ENCODE measurements at places on chromosomes 5 and 9.

DNA sequence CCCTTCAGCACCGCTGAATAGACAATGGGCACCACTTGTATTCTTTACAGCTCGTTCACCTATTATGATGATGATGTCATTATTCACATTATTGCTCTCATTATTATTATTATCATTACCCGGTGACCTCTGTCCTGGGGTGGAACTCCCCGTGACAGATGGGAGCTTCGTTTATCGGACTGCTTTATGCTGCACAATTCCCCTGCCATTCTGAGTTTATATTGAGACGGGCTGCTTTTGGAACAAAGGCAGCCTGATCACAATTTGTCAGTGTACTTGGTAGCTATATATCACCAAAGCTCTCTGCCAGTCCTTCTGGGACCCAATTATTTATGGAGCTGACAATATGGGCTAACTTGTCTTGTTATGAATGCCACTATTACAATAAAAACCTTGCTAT, 1145.6 kb upstream of the WWC1 start:
- DNase-seq = no peak

DNA sequence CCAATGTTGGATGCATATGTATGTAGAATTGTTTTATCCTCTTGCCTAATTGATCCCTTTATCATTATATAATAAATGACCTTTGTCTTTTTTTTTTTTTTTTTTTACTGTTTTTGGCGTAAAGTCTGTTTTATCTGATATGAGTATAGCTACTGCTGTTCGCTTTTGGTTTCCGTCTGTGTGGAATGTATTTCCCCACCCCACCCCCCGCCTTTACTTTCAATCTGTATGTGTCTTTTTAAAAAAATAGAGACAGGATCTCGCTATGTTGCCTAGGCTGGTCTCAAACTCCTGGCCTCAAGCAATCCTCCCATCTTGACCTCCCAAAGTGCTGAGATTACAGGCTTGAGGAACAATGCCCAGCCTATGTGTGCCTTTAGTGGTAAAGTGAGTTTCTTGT, 11.3 kb downstream of the AHRR start:
- no peak for DNase-seq

DNA sequence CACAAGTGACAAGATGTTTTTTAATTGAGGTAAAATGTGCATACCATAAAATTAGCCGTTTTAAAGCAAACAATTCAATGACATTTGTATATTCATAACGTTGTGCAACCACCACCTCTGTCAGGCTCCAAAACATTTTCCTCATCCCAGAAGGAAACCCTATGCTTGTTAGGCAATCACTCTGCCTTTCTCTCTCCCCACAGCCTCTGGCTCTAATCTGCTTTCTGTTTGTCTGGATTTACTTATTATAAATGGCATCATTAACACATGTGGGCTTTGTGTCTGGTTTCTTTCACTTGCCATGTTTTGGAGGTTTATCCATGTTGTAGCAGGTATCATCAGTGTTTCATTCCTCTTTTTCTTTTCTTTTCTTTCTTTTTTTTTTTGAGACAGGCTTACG, 1.4 kb upstream of the N4BP3 start:
- DNase-seq = no peak

DNA sequence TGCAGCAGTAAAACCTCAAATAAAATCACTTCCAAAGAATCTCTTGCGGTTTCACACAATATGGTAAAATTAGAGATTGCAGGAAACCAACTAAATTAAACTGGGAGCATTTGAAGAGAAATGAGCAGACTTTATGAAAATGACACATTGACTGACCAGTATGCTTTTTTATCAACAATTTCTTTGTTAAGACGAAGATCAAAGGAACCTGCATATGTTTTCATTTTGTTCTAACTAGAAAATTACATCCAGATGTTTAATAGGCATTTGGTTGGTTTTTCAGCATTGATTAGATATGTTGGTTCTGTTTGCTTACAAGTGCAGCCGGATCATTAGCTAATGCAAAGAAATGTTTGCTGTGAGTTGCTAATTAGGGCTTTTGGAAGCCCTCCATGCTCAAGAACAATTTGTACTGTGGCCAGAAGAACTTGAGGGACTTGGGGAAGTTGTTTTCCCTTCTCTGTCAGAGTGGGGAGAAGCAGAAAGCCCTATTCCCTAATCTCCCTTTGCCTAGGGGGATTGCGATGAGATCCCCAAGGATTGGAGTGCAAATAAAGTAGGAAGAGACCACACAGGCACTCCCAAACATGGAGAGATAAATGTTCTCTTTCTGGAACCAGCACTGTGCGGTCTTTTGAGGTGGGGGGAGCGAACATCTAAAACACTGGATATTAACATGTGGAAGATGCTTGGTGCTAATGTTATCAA, 4.5 kb upstream of the TLE1 start:
- DNase-seq = no peak

DNA sequence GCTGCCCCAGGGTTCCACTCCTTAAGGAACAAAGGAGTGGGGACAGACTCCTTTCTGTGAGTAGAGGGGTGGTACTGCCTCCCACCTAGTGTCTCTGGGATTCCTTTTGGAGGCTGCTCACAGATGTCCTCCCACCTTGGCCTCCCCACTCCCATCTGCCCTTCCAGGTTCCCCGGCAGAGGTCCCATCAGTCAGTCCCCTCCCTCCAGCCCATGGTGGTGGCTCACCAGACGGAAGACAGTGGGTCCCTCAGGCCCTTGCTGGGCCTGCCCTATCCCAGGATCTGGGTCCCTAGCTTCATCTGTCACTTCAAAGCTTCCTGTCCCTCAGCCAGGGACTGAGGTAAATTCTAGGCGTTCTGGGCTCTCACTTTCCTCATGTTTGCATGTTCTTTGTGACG, 35.6 kb upstream of the NEK6 start:
- no peak for DNase-seq

- DNase-seq = no peak
Measured at GRCh38 chr9:34321451-34321850, 7.6 kb downstream of the KIF24 start.

- DNase-seq = no peak
Measured at GRCh38 chr9:124284237-124284831, 26.6 kb downstream of the NEK6 start.

- DNase-seq = no peak
Measured at GRCh38 chr5:160641405-160641804, 210.6 kb downstream of the ATP10B start.

DNA sequence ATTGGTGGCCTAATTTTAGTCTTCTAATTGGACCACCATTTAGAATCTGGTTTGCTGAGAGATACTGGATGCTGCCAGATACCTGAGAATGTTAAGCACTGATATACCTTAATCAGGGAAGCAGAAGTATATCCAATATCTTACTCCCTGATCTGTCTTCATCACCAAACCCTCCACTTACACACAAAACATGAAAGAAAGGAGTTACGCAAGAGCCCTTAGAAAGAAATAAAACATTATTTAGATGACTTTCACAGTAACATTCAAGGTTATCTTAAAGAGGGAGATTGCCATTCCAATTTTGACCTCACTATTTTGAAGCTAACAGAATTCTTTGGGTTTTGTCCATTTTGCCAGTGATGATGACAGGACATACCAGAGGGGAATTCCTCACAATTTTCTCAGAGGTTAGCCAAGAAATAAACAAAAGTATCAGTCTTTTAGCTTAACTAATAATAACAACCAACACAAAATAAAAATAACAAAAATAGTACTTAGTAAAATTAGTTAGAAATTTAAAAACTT, 496.1 kb downstream of the NFIB start:
- DNase-seq = no peak

GRCh38 chr9:135087899-135088347, 455 bp downstream of the OLFM1 start:
- DNase-seq = no peak

- DNase-seq = no peak
Measured at GRCh38 chr9:11199335-11199734, 586.5 kb upstream of the PTPRD start.

DNA sequence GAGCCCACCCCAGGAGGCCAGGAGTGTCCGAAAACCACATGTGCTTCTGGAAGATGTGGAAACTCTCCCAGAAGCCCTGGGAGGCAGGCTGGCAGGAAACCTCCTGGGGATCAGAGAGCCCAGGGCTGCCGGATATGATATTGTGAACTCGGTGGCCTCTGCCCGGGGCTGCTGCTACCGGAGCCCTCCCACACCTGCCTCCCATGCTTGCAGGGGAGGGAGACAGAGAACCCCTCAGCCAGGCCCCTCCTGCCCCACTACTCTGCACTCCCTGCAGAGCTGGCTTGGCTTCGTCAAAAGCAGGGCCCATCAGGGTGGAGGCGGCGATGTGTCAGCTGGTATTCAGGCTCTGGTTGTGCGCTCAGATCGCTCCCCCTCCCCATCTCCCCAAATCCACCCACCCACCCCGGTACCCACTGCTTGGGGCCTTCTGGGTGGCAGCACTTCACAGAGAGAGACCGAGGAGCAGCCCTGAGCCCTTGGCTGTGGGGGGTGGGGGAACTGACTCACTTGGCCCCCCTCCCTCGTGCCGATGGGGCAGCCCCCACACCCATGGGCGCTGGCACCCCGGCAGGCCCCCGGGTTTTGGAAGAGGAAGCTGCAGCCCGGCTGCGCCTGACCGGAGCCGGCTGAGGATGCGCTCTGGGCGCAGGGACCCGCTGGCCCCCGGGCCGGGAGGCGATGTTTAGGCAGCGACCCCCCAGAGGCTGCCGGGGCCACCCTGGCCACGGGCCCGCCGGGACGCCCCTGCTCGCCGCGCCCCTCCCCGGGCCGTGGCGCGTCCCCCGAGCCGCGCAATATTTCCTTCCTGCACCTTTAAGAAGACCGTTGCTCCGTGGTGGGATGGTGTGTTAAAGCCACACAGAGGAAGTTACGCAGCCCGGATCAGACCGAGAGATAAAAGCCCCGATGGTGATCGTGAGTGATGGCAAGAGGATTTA, 786 bp upstream of the NTNG2 start:
- peak; percentile 30 for DNase-seq

DNA sequence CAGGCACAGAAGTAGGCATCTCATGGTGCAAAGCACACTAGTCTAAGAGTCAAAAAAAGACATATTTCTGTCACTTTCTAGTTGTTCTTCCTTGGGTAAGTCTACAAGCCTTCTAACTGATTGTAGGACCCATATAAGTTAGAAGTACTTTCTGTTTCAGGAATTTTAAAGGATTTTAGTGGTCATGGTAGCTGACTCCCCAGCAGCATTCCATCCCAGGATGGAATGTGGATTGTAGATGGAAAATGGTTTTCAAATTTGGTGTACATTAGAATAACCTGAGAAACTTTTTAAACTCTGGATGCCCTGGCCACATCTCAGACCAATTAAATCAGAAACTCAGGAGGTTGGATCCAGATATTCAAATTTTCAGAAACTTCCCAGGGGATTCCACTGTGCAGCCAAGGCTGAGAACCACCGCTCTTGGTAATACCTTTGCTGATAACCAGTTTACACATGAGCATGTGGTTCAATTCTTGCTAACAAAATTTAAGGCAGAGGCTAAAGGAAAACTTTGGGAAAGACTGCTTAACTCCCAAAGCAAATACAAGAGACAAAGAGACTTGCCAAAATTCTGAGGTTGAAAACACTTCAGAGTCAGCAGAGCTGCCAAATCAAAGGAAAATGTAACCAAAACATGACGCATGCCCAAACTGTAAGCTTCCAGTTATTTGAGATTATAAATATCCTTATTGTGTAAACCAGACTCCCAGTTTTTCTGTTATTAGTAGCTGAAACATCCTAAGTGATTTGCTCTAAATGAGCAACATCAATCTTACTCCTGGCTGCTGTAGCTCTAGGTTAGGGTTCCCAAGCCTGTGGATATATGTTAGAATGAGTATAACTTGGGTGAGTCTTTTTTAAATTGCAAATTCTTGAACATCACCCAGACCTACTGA, 145.4 kb upstream of the MTAP start:
- DNase-seq = no peak

- no peak for DNase-seq
Measured at GRCh38 chr5:172679628-172680212, 38.7 kb downstream of the NEURL1B start.

- DNase-seq = no peak
Measured at GRCh38 chr5:80864706-80865435, 95.3 kb upstream of the RASGRF2 start.

DNA sequence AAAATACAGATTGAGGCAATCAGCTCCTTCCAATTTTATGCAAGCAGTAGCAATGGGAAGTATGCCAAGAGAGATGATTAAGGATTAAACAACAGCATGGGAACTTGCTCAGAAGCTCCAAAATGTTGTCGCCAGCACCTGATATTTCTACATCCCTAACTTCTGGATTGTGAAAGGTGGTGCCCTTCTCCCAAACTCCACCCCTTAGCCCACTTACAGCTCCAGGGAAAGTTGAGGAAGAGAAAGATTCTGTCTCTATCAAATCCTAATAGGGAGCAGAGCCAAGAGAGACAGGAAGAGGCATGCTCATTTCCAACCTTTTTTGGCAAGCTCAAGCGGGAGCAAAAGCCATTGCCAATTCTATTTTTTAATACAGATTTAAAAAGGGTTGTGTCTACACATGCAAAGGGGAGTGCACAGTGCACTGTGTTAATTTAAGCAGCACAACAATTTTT, 92.4 kb upstream of the NR3C1 start:
- no peak for DNase-seq

DNA sequence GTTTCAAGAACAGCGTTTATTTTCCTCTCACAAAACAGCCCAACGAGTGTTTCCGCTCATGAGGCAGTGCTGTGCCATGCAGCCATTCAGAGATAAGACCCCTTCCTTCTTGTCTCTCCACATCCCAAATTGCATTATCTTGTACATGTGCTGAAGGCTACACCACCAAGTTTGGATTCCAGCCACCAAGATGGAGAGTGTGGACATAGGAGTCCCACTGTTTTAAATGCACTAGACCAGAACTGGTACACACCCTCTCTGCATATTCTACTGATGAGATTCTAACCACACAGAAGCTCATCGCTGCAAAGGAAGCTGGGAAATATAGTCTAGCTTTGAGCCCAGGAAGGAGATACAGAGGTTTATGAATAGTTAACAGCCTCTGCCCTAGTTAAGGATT, 509.4 kb downstream of the NFIB start:
- DNase-seq = no peak

- DNase-seq = no peak
Measured at GRCh38 chr9:128627127-128627715, 29.4 kb downstream of the DYNC2I2 start.

GRCh38 chr9:18118268-18118667, 355.7 kb upstream of the ADAMTSL1 start:
- DNase-seq = no peak

DNA sequence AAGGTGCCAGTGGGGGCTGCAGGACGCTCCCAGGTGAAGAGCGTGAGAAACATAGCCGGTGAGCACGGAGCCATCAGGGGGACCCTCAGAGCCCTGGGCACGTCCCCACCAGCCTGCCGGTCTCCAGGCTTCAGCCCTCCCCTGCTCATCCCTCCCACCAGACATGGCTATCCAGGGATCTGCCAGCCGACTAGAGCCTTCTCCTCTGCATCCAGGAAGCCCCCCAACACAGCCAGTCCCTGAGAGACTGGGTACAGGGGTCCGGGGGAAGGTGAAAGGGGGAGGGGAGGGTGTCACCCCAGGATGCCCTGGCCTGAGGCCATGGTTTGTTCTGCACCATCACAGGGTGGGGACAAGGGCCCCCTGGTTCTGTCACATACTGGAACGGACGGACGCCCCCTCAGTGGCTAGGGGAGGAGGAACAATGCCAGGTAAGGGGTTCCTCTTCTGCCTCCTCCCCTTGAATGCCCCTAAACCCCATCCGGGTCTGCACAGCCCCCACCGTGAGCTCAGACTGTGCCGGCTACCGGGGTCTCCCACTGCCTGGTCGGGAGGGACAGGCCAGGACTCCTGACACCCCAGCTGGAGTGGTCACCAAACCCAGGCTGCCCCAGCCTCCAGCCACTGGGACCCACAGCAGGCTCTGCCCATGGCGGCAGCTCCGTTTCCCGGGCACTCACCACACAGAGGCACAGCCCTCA, 34.3 kb downstream of the NACC2 start:
- DNase-seq = no peak

Data from activated gamma-delta T cell (primary cell).